NCI-H524 (cell line): ENCODE measurements at places on chromosomes 2 and 18.
A peak's percentile ranks its signal among the peaks of the same experiment; 100 is the strongest.

DNA sequence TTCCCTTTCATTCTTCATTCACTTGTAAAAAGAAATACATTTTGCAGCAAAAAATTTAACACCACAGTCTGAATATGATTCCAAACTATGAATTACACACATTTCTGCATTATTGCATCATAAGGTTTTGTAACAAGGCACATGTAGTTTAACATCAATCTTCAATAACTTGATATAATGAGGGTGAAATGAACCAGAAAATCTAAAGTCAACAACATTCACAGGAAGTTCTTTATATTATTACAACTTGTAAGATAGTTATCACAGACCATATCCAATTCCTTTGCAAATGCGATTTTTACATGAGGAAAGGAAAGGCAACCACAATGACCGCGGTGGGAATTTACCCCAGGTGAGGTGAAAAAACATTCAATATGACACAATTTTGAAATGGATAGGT is 213.3 kb downstream of the NAPG start:
- no peak for DNase-seq

- no peak for DNase-seq
Observed at GRCh38 chr2:105510761-105511528, 112.1 kb upstream of the FHL2 start.

- peak; percentile 97 for DNase-seq
Observed at GRCh38 chr18:78138983-78139496, 840.6 kb upstream of the SALL3 start.

GRCh38 chr18:65352186-65352585 is 398.6 kb upstream of the CDH7 start:
- DNase-seq = peak; percentile 95

GRCh38 chr2:195763866-195764265 is 106.8 kb downstream of the SLC39A10 start:
- no peak for DNase-seq

DNA sequence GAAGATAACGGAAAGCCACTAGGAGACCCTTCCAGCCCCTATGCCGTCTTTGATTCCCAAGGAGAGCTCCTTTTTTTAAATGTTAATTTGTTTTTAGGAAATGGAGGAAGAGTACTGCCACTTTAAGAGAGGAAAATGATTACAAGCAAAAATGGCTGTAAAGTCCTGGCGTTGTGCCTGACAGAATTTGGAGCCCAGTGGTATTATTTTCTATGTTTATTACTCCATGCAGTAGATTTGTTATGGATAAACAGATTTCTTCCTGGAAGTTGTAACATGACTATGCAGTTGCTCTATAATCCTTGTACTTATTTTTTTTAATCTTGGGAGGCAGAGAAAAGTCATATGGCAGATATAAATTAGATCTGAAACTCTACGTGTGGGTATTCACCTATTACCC is 141.3 kb downstream of the GBX2 start:
- DNase-seq = no peak

DNA sequence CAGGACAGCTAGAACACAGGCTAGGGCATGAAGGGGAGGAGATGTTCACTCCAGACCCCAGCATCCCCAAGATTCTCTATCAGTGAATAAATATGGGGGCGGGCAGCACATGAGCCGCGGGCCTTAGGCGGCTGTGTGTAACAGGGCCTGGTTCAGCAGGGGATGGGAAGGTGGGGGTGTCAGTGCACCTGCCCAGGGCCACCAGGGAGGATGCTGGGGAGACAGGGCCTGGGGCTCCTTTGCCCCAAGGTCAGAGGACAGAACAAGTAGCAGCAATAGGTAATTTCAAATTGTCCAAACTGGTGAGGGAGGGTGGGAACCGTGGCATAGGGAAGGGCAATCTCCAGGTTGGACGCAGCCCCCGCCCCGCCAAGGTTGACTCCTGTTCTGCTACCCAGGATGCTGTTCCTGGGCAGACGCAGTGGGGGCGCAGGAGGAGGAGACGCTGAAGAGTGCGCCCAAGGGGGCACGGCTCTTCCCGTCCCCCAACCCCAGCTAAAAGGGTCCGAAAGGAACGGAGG is 16.2 kb downstream of the CYP26B1 start:
- DNase-seq = no peak

DNA sequence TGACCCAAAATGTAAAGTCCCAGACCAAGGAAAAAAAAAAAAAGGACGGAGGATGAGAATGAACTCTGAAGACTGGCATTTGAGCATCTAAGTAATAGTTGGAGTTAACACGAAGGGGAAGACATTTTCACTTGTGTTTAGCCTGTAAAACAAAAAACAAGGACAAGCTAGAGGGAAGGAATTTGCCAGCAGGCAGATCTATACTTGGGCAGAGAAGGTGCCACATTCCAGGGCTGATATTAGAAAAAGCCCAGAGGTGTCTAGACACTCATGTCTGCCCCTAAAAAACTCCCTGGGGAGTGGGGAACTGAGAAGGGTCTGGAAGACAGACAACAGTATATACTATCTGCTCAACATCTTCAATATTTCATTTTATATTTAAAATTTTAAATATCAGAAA is 171.1 kb downstream of the ZEB2 start:
- no peak for DNase-seq

DNA sequence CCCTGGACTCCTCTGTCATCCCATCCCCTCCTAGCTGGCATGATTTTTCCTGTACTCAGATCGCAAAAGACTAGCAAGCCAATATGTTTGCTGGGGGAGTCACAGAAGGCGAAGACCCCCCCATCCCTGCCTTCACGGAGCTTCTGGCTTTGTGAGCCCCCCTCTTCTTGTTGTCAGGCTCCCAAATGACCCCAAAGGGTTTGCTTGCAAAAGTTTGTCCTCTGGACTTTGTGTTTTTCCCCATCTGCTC is 169.9 kb downstream of the SMAD7 start:
- no peak for DNase-seq

GRCh38 chr18:23563377-23564043 is 22.8 kb downstream of the NPC1 start:
- DNase-seq = no peak

GRCh38 chr2:155060896-155061295 is 362.4 kb downstream of the KCNJ3 start:
- DNase-seq = peak; percentile 44

DNA sequence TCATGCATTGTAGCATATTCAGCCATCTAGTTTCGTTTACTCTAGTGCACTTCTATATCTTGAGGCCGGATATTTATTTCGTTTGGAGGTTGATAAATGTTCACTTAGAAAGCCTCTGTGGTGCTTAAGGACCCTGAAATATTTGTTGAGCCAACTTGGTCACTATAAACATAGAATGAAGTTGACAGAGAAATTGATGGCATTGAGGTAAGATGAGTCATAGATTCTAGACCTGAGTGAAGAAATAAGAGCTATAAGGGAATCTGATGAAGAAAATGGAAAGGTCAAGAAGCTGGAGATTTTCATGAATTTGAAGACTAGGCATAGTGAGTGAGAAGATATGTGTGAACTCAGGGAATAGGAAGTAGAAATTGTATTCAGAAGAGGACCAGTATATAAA is 35.9 kb downstream of the EPC2 start:
- DNase-seq = no peak

GRCh38 chr2:173860082-173860481 is 105.1 kb downstream of the SP3 start:
- no peak for DNase-seq

DNA sequence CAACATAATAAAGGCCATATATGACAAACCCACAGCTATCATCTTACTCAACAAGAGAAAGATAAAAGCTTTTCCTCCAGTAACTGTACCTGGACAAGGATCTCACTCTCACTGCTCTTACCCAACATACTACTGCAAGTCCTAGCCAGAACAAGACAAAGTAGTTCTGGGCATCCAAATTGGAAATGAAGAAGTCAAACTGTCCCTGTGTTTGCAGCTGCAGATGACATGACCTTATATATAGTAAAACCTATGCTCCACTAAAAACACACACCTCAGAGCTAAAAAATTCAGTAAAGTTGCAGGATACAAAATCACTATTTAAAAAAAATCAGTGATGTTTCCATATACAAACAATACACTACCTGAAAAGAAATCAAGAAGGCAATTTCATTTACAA is 32.2 kb downstream of the USP34 start:
- no peak for DNase-seq

- no peak for DNase-seq
Observed at GRCh38 chr2:186612555-186613440, 22.9 kb downstream of the ITGAV start.

DNA sequence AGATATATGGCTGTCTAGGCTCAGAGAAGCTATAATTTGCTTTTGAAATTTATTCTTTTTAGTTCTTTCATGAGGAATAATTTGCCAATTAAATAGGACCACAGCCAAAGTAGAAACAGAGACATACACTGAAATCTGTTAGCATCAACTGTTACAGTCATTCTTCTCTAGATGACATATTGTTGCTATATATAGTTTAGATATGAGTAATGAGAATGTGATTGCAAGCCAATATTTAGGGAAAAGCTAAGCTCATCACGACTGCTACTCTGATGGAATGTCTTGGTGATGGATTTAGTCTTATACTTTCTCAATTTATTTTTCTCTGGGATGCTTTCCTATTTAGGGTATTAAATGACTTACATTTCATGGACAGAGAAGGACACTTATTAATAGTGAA is 259.1 kb downstream of the LNPK start:
- DNase-seq = no peak

DNA sequence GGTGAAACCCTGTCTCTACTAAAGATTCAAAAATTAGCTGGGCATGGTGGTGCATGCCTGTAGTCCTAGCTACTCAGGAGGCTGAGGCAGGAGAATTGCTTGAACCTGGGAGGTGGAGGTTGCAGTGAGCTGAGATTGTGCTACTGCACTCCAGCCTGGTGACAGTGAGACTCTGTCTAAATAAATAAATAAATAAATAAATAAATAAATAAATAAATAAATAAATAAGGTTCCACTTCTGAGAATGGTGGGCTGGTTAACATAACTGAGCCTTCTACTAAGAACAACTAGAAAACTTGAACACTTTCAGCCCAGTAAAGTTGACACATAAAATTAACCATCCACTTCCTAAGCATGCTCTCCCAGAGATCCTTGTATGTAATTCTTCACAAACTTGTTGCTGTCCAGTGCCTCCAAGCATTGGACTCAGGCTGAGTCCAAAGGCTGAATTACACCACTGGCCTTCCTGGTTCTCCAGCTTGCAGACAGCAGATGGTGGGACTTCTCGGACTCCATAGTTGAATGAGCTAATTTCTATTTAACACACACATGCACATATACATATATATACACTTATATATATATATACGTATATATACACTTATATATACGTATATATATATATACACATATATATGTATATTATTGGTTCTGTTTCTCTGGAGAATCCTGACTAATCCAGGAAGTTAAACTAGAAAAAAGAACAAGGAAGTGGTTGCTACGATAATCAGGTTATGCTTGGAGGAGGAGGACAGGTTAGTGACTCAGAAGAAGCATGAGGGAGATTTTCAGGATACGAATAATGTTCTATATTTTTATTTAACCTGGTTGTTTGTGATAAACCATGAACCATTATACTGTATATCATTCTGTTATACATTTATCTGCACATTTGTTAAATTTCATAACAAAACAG is 348.8 kb downstream of the METTL4 start:
- no peak for DNase-seq

DNA sequence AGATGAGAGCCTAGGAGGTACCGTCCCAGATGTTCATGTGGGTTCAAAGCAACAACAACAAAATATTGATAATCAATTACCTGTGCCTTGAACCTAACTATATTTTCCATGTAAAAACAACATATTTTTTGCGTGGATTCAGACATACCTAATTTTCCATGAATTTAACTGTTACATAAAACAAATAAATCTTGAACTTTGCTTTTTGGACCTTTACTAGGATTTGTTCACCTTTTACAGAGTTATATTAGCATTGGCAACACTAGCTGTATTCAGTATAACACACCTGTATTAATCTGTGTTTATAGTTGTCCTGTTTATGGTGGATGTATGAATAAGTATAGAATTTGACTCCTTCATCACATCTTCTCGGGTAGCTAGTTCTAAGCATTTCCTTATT is 115.8 kb upstream of the STON1 start:
- no peak for DNase-seq

GRCh38 chr2:178679891-178680290 is 127.3 kb downstream of the TTN start:
- DNase-seq = no peak

- DNase-seq = no peak
Observed at GRCh38 chr2:155125585-155126230, 427.2 kb downstream of the KCNJ3 start.

DNA sequence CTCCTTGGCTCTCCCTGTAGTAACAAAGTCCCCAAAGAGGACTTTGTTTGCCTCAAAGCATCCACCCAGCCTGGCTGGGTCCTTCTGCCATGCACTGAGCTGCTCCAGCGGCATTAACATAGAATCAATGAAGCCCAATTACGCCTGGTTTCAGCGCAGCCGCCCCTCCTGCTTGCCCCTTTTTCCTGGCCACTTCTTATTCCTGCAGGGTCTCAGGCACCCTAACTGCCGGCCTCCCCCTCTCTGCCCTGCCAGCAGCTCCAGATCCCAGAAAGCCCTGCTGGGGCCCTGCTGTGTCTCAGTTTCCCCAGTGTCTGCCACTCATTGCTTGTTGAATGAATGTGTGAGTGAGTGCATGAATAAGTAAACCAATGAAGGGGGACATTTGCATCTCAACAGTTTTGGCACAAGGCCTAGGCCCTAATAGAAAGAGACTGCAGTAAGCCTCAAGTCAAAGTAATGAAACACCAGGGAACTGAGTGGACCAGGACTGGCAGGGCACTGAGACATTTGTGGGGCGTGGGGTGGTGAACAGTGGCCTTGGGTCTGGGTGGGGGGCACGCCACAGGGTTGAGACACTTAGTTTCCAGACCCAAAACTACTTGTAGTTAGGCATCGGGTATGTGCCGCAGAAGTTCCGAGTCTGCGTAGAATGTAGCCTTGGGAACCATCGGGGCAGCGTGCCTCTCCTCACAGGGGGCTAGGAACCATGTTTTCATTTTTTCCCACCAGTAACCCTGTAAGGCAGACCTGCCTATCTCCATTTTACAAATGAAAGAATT is 60.6 kb downstream of the SMAD7 start:
- no peak for DNase-seq

GRCh38 chr2:178119179-178119922 is 7.1 kb downstream of the RBM45 start:
- peak; percentile 4 for DNase-seq

- no peak for DNase-seq
Observed at GRCh38 chr2:147623328-147623727, 221.5 kb upstream of the ACVR2A start.

DNA sequence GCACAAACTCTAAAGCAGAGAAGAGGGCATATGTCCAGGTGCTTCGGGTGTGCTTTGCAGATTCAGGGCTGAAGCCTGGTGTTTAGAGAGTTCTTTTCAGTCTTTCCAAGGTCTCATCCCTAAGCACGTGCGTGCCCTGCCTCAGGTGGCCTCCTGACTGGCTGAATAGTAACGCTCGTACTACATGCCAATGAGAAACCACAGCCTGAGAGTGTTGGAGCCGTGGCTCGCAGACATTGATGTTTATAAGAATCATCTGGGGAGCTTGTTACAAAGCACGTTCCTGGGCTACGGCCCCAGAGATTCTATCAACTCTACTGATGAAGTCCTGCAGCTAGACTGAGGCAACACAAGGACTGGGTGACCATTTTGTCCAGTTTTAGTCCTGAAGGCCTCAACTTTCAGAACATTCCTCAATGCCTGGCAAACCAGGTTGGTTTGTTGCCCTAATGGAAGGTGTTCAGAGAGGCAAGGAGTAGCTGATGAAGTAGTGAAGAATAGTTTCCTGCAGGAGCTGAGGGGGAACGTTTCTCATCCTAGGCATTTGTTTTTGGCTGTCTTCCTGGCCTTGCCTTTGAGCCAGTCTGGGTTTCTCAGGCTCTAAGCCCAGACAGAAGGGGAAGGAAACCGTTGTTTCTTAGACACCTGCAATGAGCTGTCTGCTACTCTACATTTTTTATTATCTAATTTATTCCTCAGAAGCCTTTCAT is 31.5 kb upstream of the HAAO start:
- DNase-seq = no peak
